Hematopoietic multipotent progenitor cell (in vitro differentiated cells): ENCODE measurements at places on chromosomes 4 and X.

- no peak for DNase-seq
Observed at GRCh38 chr4:6365545-6366086, 96.0 kb downstream of the WFS1 start.

DNA sequence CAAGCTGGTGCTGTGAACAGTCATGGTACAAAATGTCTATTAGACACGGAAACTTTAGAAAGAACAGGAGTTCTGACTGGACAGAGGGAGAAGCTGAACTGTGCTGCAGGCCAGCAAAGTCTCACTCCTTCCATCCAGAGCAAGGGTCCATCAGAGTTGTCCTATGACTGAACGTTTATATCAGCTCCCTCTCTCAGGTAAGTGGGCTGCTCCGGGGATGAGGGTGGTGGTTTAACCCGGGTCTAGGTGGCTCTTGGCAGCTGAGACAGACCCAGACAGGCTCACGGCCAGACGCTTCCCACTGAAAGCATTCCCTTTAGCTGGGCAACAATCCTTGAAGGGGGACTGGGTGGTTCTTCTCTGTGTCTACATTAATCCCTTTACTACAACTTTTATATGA, 385.0 kb upstream of the SMIM31 start:
- DNase-seq: no peak

- no peak for DNase-seq
Observed at GRCh38 chrX:105273326-105273725, 52.8 kb upstream of the TEX13A start.

DNA sequence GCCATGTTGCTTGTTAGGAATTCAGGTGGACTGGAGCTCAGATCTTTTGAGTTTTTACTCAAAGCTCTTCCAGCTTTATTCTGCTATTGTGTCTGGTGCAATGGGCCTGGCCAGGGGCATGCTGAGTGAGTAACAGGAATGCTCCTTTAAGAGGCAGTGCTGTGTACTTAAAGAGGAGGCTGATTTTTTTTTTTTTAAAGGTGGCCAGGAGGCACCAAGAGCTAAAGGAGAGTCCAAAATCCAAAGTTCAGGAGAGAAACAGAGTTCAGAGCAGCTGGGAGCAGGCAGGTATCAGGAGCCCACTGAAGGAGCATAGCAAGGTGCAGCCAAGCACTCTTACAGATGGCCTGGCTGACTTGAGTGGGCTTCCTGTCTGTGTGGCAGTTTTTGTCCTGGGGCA, 178.7 kb downstream of the FMR1NB start:
- no peak for DNase-seq

GRCh38 chr4:126778348-126778747, 854.4 kb upstream of the INTU start:
- DNase-seq: no peak

GRCh38 chrX:10098270-10098713, 58.5 kb upstream of the CLCN4 start:
- DNase-seq: no peak

GRCh38 chr4:153523941-153524386, 57.8 kb downstream of the TMEM131L start:
- DNase-seq: no peak

DNA sequence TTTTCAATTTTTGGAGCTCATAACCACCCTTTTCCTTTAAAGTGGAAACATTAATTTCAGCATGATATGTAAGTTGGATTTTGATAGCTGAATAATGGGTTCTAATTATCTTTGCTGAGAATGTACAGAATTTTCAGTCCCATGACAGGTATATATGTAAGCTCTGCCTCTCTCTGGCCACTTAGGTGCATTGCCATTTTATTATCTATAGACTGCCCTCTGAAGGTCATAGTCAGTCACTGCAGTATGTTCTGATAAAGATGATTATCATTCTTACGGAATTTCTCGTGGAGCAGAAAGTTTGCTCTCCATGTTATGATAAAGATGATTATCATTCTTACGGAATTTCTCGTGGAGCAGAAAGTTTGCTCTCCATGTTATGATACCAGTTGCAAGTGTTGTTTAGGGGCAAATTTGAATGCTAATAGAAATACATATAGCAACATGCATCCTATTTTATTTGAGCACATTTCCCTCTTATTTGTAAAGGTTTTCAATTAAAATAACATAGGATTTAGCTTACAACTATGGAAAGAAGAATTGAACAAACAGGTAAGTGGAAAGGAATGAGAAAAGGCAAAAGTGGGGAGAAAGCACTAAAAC, 10.4 kb downstream of the AFP start:
- DNase-seq: peak; percentile 74

- DNase-seq: no peak
Observed at GRCh38 chrX:74437530-74437929, 16.2 kb downstream of the SLC16A2 start.

DNA sequence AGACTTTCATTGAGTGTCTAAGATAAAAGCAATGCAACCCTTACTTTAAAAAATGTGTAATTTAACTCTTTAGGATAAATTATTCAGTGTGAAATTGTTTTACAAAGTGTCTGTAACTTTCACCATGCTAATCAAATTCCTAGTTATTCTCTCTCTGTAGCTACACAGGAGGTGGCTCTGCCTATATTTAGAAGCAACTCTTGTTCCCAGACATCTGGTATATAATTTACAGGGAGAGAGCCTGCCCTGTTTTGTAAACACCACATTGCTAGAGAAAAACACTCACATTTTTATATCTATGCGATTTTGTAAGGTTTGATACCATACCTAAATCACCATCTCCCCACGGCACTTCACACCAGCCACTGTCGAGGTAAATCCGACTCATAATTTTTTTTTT, 35.5 kb upstream of the SPATA4 start:
- DNase-seq: no peak

DNA sequence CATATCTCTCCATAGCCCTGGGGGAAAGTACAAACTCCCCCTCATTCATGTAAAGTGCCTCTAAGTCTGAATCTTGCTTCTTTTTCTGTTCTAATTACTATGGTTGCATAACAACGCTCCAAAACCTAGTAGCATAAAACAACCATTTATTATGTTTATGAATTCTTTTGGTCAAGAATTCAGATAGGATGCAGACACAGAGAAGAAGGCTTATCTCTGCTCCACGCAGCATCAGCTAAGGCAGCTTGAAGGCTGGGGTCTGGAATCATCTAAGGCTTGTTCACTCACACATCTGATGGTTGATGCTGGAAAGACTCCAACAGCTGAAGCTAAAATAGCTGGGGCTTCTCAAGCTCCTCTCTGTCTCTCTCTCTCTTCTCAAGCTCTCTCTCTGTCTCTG, 564.5 kb downstream of the ZNF674 start:
- DNase-seq: no peak

GRCh38 chr4:88008122-88008742, 797 bp downstream of the PKD2 start:
- DNase-seq: no peak

- no peak for DNase-seq
Observed at GRCh38 chr4:166308647-166309046, 435.6 kb downstream of the TLL1 start.

DNA sequence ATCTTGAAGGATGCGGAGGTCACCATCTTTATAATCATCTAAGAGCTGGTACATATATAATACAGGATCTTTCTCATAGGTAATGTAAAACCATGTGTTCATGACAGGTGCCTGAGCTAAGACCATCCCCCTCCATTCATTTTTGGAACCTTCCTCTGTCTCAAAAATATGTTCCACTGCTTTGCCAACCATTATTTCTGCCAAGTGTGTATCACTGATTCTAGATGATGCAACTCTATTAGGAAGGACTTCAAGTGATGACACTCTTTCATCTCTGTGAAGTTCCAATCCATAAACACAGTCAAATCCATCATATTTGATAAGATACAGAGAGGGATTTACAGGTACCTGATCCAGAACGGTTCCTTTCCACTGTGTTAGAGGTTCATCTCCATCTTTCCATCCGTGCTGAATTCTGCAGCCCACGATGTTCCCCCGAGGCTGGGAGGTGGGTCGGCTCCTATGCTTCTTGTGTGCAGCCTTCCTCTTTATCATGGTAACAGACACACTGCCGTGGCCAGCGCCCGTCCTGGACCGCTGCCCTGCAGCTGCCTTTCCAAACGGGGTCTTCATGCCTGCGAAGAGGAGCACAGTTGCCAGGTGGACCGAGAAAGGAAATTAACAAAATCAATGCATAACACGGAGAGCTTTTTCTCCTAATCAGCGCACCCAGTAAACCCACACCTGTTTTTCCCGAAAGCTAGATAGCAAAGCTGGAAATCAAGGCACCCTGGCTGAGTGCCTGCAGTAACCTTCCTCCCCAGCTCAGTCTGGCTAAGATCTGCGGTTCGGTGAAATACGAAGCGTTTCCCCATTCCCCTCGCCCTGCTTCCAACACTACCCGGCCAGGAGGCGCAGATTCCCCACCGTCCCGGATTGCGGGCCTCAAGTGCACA, 718 bp downstream of the SPIN3 start:
- peak; percentile 2 for DNase-seq

GRCh38 chr4:11005300-11005699, 320.7 kb upstream of the CLNK start:
- no peak for DNase-seq
